ENCODE measurements at places on chromosomes 2 and 18. TPM values are rescaled to one million over a fixed set of nuclear protein-coding genes. Genes with fewer than 3 reads are reported as not detected.

The RAX gene
- not detected for total RNA-seq

The MGAT4A gene
- total RNA-seq, result 6.9 TPM

The MAPK4 gene
- 0.25 TPM for total RNA-seq

The CXCR1 gene
- total RNA-seq, result 0.30 TPM

The ARHGAP15 gene
- 2.3 TPM for total RNA-seq

- peak; percentile 83 for DNase-seq
These were observed 47.8 kb upstream of the FOSL2 start for GRCh38 chr2:28344756-28345373.

DNA sequence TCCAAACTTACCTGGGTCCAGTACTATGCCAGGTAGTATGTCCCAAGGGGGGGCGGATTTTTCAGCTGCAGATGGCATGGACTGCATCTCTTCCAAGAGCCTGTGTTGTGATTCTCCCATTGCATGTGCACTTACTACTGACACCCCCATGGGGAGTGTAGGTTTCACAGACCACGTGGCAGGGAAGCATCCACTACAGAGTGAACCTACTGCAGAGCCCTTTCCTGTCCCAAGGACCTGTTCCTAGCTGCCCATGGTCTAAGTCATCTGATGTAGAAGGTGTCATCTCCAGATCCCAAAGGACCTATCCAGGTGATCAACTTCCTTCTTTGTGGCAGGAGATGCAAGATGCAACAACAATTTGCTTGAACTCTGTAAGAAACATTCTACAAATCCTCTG is 9.9 kb upstream of the SULT1C3 start:
- DNase-seq, result no peak

- no peak for DNase-seq
These were observed 548.8 kb upstream of the NRP2 start for GRCh38 chr2:205133544-205133943.

GRCh38 chr2:164786787-164787186 is 54.8 kb downstream of the COBLL1 start:
- no peak for DNase-seq

- DNase-seq, result no peak
These were observed 316.6 kb upstream of the NCKAP5 start for GRCh38 chr2:133884739-133885381.

GRCh38 chr2:219002395-219003266 is 9.4 kb upstream of the CRYBA2 start:
- DNase-seq, result peak; percentile 94

DNA sequence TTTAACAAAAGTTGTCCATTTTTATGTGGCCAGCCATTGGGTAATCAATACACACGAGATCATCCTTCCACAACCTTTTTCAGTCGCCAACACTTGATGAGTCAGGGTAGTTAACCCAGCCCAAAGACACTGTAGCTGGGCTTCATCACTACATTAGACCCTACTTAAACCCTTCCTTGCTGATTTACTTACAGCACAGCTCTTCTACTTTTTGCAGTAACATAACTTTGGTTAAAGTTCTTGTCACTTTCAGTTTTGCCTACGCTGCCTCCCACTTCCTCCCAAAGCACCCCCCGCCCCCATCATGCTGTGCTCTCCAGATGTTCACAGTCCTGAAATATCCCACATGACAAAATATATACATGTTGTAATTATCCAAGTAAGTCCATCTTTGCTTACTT is 103.6 kb downstream of the CDK15 start:
- no peak for DNase-seq

- DNase-seq, result no peak
These were observed 110.2 kb upstream of the ITGB6 start for GRCh38 chr2:160310118-160310828.

GRCh38 chr2:32166115-32166574 is 481 bp downstream of the SLC30A6 start:
- no peak for DNase-seq

GRCh38 chr18:811182-811891 is 705 bp downstream of the YES1 start:
- DNase-seq, result no peak

GRCh38 chr2:67986258-67986657 is 76.5 kb downstream of the C1D start:
- no peak for DNase-seq

GRCh38 chr2:211498551-211499205 is 942.3 kb downstream of the CPS1 start:
- DNase-seq, result no peak

- no peak for DNase-seq
These were observed 295.8 kb downstream of the AFF3 start for GRCh38 chr2:99846462-99847107.

GRCh38 chr2:213766062-213766461 is 481.8 kb downstream of the SPAG16 start:
- no peak for DNase-seq

GRCh38 chr2:166372046-166372445 is 3.7 kb downstream of the SCN9A start:
- no peak for DNase-seq

- DNase-seq, result no peak
These were observed 34.1 kb upstream of the NXPH2 start for GRCh38 chr2:138814123-138814898.

DNA sequence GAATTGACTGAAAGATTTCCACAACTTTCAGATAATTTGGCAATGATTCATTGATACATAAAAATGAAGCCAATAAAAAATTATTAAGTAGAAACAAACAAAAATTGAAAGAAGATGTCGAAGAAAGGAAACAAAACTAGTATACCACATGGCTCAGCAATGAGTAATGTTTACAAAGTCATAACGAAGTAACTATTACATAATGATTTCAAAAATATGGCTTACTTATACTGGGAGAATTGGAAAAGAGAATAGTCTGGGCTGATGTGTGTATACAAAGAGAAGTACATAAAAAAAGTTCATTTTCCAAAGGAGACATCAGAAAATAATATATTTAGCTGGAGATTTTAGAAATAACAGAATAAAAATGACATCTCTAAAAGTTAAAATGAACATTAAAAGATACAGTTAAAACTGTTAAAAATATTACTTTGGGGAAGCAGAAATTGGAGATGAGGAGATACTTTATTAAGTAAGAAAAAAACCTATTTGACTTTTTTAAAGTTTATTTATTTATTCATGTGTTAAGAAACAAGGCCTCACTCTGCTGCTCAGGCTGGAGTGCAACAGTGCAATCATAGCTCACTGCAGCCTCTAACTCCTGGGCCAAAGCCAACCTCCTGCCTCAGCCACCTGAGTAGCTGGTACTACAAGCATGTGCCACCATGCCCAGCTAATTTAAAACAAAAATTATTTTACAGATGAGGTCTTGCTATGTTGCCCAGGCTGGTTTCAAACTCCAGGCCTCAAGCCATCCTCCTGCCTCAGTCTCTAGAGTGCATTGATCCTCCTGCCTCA is 409.7 kb upstream of the PIK3C3 start:
- DNase-seq, result no peak

DNA sequence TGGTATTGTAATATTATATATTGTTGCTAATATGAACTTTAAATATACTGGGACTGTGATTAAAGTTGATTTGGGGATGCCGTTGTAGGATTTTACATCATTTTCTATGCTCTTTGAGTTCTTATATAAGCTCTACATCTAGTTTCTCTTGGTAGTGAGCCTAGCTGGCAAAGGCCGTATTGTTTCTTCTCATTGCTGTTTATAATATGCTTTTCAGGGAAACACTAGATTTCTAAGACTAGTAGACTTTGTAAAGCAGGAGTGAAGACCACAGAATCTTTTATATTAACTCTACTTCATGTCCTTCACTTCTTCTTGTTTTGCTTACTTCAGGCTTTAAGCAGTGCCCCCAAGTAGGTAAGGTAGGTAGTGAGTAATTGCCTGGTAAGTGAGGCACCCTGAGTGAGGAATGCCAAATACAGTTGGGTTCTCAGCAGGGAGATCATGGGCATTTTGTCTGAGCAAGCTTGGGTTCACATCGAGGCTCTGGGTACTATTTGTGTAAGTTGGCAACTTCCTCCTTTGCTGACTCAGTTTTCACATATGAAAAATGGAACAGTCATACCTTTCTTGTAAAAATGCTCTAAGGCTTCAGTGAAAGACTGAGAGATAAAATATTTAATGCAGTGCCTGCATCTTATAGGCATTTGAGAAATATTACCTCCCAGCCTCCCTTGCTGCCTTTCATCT is 96.4 kb downstream of the RNF144A start:
- no peak for DNase-seq

GRCh38 chr2:107936433-107937359 is 49.6 kb upstream of the SLC5A7 start:
- no peak for DNase-seq
